MM.1S (cell line): ENCODE measurements at places on chromosomes 11 and 22.
A peak's percentile ranks its signal among the peaks of the same experiment; 100 is the strongest.

DNA sequence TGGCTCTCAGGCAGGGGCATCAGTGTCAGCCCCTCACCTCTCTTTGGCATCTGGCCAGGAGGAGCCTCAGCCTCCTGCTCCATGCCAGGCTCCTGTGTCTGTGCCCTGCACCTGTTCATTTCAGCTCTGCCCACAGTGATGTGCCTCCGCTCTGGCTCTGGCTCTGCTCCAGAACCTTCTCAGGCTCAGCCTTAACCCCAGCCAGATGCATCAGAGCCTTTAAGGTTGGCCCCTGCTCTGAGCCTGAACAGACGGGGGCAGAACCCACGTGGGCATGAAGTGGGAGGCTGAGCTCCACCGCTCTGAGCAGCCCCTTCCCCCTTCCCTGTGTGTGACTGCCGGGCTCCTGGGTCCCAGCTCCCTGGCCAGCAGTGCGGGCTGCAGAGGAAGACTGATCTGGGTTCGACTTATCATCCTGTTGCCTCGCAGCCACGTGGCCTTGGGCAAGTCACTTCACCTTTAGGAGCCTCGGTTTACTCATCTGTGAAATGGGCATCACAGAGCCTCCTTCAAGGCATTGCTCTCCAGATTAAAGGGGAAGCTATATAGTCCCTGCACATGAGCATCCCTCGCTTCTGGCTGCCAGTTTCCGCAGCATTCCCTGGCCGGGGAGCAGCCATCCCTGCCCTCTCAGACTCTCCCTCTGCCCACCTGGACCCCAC, 44.7 kb upstream of the RTL6 start:
- no peak for DNase-seq

DNA sequence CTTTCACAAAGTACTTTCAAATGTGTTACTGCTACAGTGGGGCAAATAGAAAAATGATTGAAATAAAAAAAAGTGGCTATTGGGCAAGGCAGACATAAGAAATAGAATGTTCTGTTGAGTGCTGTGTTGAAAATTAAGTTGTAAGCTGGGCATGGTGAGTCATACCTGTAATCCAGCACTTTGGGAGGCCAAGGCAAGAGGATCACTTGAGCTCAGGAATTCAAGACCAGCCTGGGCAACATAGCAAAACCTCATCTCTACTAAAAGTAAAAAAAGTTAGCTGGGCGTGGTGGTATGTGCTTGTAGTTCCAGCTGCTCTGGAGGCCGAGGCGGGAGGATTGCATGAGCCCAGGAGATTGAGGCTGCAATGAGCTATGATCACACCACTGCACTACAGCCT, 26.9 kb upstream of the LDHA start:
- no peak for DNase-seq

DNA sequence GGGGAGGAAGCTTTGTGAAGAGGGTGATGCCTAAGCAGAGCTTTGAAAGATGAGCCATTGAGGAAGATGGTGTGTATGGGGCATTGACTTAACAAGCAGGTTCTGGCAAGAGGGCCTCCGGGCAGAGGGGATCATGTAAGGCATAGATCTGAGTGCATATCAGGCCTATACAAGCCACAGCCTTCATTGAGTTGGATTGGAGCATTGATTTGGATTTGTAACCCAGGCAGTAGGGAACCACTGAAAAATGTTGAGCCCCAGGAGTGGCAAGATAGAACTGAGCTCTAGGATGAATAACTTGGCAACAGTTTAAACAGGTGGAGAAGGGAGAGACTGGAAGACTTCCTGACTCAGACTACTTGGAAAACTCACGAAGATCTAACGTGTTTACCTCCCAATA, 21.4 kb downstream of the PANX1 start:
- DNase-seq: no peak

GRCh38 chr22:20607157-20607907, 99.9 kb downstream of the MED15 start:
- no peak for DNase-seq

DNA sequence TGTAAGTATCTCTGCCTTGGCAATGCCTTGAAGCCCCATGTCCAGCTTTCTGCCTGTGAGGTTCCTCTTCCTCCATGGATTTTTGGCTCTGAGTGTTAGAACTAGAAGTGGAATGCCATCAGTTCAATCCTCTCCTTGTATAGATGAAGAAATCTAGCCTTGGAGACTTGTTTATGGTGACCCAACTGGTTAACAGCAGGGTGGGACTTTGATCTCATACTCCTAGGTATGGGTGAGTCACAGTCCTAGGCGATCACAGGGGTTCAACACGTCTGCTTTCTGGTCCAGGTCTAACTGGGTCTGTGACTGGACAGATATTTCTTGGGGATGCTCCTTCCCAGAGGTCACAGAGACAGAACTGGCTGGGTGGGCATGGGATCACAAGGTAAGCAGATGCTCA, 9.2 kb upstream of the MTFP1 start:
- no peak for DNase-seq

DNA sequence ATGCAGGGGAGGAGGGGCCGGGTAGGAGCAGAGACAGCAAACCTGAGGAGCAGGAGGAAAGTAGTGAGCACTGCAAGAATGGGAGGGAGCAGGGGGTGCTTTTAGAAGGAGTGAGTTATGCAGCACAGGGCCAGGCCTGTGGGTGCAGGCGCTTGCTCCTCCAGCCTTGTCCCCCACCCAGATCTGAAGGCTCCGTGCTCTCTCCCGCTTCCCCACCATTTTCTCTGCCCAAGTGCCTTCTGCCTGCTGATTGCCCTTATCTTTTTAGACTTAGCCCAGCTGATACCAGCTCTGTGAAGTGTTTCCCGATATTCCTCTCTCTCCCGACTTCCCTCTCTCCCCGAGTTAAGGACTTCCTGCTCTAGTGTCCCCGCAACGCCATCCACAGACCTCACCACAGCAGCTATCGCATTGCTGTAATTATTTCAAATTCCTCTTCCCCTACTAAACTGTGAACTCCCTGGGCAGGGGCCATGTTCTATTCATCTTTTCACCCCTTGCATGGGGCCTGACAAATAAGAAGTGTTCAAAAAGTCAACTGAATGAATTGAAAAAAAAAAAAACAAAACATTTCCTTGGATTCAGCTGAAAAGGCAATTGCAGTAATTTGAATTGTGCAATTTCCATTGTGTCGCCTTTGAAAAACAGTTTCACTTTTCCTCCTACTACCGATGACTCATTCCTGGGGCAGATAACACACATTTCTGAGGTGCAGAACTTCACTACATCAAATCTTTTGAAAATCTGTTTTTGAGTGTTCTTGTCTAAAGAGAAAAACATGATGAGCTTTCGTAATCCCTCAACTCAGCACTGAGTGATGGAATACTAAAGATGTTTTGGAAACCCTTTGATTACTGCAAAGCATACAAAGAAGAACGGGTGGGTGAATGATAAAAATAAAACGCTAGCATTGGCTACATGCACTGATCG, 69.7 kb upstream of the BMAL1 start:
- DNase-seq: peak; percentile 8

DNA sequence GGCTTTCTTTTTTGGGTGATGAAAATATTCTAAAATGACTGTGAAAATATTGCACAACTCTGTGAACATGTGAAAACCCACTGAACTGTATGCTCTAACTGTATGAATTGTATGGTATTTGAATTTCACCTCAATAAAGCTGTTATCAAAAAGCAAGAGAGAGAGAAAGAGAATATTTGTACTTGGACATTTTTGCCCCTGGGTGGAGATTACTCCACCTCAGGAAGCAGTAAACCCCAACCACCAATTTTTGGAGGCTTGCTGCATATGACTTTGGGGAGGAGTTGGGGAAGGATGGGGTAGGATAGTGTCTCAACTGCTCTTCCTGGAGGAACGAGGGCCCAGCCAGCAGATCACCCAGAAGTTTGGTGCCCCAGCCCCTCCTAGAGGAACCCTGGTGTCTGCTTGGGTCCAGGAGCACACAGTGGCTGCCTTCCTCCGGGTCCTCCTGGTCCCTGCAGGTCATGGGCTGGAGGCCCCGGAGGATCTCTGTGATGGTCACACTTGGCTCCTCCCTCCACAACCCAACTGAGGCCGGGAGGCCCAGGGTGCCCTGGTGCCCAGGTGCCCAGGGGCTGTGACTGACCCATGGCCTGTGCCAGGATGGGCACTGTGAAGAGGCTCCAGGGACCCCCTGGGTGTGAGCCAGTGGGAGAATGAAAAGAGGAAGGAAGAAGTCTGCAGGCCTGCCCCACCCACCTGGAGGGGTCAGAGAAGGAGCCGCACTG, 15.3 kb upstream of the PICK1 start:
- no peak for DNase-seq

- DNase-seq: no peak
Observed at GRCh38 chr11:117378976-117379865, 51.6 kb downstream of the CEP164 start.

GRCh38 chr11:85740481-85741400, 54.7 kb upstream of the CCDC89 start:
- no peak for DNase-seq

- DNase-seq: no peak
Observed at GRCh38 chr11:61762798-61763197, 10.4 kb downstream of the MYRF start.

DNA sequence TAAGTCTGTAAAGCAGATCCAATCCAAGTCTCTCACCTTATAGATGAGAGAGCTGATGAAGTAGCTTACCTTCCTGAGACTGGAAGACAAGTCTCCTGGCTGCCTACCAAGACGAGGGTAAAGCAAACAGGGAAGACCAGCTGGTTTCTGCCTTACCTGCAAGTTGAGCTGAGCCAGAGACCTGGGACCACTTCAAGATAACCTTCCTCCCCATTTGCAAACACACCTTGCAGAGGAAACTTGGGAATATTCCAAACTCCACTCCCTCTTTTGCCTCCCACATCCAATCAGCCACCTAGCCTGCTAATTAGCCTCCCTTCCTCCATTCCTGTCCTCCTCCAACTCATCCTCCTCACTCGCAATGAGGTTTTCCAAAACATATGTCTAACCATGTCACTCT, 23.4 kb upstream of the ROBO3 start:
- no peak for DNase-seq

GRCh38 chr11:19793326-19793725, 80.7 kb downstream of the NAV2 start:
- DNase-seq: no peak

GRCh38 chr22:28116219-28116673, 197.2 kb upstream of the PITPNB start:
- no peak for DNase-seq

DNA sequence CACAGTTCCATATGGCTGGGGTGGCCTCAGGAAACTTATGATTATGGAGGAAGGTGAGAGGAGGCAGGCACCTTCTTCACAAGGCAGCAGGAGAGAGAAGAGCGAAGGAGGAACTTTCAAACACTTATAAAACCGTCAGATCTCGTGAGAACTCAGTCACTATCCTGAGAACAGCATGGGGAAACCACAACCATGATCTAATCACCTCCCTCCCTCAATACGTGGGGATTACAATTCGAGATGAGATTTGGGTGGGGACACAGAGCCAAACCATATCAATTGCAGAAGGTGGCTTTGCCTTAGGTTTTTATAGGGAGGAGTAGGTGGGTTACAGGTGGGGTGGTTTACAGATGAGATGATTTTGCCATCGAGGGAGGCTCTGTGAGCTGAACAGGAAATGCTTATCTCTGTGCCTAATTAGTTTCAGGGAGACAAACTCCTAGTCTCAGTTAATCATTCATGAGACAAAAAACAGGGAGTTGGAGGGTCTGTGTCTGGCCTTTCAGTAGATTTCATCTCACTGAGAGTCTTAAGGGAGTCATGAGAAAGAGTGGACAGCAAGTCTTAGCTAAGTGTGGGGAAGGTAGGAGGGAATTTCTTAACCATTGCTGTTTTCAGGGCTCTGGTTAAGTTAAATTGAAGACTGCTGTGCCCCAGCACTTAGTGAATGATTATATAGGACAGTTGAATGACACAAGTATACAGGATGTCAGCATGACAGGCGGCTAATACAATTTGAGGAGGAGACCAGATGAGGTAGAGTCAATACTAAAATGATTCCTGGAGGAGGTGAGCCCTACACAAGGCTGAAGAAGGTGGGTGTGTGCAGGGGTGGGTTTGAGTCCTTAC, 47.7 kb downstream of the CWC15 start:
- no peak for DNase-seq

- DNase-seq: no peak
Observed at GRCh38 chr11:20839231-20839630, 169.8 kb downstream of the NELL1 start.

- no peak for DNase-seq
Observed at GRCh38 chr11:70716986-70717775, 318.9 kb downstream of the CTTN start.

- no peak for DNase-seq
Observed at GRCh38 chr11:2792381-2793250, 92.8 kb upstream of the KCNQ1OT1 start.

DNA sequence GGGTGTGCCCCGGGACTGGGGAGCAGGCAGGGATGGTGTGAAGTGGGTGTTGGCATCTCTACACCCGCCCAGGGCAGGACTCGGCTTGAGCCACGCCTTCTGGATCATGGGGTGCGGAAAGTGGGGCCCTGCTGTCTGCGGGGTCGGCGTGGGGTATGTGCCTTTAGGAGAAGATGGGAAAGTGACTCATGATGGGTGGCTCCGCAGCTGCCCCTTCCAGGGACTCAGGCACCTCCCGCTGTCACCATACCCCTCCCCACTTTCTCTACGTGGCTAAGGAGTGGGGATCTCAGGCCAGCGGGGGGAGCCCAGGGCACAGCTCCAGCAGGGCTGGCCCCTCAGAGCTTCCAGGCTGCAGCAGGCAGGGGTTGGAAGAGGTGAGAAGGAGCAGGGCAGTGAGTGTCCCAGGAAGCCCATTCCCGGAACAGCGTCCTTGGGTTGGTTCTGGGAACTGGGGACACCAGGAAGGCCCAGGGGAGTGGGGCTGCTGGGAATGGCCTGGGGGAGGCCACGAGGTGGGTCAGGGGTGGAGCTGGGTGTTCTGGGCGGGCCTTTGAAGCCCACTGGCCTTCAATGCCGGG, 102.9 kb upstream of the FGF3 start:
- DNase-seq: no peak

GRCh38 chr11:10697323-10697620, 3.7 kb upstream of the IRAG1 start:
- DNase-seq: no peak

DNA sequence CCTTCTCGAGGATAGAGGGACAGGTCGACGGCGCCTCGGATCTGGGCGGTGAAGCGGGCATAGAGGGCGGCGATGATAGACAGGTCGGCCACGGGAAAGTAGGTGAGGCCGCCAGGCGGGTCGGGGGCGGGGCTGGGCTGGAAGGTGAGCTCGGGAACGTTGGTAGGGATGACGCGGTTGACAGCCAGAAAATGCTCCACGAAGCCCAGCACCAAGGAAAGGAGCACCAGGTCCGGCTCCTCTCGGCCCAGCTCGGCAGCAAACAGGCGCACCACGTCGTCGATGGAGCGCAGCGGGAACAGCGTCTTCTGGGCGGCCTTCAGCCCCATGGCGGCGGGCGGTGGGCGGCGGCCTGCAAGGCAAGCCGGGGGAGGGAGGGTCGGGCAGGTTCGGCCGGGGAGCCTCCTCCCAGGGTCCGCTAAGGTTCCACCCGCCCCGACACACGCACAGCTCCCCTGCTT, 540 bp downstream of the MEN1 start:
- peak; percentile 12 for DNase-seq

DNA sequence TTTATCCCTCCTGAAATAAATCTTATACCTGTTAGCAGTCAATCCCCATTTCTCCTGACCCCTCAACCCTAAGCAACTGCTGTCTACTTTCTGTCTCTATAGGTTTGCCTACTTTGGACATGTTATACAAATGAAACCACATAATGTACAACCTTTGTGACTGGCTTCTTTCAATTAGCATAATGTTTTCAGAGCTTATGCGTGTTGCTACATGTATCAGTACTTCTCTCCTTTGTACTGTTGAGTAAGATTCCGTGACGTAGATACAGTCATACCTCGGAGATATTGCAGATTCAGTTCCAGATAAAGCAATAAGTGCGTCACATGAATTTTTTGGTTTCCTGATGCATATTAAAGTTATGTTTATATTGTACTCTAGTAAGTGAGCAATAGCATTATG, 127.3 kb downstream of the MORC2 start:
- no peak for DNase-seq
